HEK293T (cell line): ENCODE measurements at places on chromosomes 1 and 21.

GRCh38 chr1:241615043-241615974 is 24.9 kb downstream of the CHML start:
- no peak for DNase-seq

GRCh38 chr1:173202424-173203145 is 4.5 kb downstream of the TNFSF4 start:
- DNase-seq, result peak; percentile 20

GRCh38 chr1:23594927-23595353 is 35.6 kb upstream of the ID3 start:
- DNase-seq, result no peak

DNA sequence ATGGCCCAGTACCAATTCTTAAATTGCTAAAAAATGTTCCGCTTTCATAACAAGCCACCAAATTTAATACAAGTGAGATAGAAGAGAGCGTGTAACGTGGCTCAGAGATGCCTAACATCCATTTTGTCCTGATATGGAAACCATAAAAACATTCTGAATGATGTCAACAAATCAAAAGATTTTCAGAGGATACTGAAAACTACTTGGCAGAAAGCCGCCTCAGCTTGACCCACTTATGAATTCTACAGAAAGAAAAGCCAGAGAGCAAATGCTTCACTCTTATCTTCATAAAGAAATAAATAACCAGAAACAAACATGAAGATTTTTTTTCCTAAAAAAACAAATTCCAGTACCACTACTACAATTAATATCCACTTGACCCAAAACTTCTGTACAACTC is 41.2 kb downstream of the OMA1 start:
- DNase-seq, result no peak

- no peak for DNase-seq
Observed at GRCh38 chr1:160781914-160782689, 13.9 kb upstream of the LY9 start.

GRCh38 chr1:59574085-59574484 is 240.7 kb upstream of the HOOK1 start:
- DNase-seq, result no peak

DNA sequence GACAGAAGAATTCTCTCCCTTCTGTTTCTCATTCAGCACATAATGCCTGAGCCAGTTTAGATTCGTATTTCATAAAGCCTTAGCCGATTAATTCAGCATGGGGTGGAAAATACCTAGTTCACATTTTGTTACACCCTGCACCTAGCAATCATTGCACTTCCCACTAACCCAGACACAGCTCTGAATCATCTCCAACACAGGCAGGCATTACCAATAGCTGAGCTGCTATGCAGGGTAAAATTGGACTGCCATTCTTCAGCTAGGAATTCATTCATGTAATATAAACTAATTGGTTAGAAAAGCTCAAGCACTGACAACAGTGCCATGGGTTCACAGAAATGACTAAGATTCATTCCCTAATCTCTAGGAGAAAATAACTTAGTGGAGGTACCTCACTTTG is 26.9 kb upstream of the NKAIN1 start:
- DNase-seq, result no peak
